ENCODE measurements at places on chromosomes 1 and 21.

GRCh38 chr1:32801096-32801715 is 16.0 kb downstream of the YARS1 start:
- peak; percentile 48 for DNase-seq

GRCh38 chr1:30654188-30654587 is 69.2 kb downstream of the MATN1 start:
- no peak for DNase-seq

DNA sequence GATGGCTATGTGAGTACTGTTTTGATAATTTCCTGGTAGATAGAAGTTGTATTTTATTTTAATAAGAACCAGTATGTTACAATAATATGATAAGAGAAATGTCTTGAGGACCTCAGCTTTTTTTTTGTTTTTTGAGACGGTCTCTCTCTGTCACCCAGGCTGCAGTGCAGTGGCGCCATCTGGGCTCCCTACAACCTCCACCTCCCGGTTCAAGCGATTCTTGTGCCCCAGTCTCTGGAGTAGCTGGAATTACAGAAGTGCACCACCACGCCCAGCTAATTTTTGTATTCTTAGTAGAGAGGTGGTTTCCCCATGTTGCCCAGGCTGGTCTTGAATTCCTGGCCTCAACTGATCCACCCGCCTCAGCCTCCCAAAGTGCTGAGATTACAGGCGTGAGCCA is 968.1 kb upstream of the ADGRL4 start:
- no peak for DNase-seq

GRCh38 chr1:192005976-192006375 is 152.3 kb upstream of the RGS18 start:
- DNase-seq: no peak

DNA sequence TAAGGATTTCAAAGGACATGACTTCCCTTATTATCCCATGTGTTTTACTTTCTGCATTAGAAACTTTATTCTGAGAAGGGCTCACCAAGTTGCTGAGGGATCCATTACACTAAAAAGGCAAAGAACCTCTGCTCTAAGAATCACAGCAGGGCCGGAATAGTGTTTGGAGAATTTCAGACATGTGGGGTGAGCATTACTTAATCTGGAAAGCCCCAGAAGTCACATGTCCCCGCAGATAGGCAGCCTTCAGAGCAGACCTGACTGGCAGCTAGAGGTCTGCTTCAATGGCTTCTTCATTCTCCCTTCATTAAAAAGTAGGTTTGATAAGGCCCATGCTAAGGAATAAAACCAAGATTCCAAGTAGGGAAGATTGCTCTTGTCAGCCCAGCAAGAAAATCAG is 52.6 kb upstream of the RBM15 start:
- no peak for DNase-seq

- no peak for DNase-seq
Observed at GRCh38 chr1:23989263-23989662, 9.1 kb upstream of the SRSF10 start.

DNA sequence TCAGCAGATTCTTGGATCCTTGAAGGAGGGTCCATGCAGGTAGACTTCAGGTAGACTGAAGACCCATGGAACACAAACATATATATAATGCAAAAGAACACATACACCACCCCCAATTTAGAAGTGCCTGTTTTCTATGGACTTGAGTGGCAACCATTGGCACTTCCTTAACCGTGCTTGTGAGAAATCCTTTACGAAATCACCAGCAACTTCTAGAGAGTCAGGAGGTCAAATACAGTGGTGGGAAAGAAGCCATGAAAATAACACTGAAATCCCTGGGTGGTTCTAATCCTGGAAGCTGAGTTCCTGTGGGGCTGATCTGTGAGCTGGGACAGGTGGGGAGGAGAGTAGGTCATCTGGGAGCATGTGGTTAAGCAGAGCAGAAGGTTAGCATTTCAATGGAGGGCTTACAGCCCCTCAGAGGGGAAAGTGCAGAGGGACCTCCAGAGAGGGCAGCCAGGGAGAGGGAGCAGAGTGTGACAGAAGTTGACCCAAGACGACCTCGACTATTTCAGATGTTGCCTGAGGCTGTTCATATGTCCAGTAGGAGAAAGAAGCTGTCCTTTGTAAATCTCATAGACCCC is 13.0 kb upstream of the IL10 start:
- no peak for DNase-seq

GRCh38 chr1:190633488-190633887 is 155.8 kb upstream of the BRINP3 start:
- no peak for DNase-seq

DNA sequence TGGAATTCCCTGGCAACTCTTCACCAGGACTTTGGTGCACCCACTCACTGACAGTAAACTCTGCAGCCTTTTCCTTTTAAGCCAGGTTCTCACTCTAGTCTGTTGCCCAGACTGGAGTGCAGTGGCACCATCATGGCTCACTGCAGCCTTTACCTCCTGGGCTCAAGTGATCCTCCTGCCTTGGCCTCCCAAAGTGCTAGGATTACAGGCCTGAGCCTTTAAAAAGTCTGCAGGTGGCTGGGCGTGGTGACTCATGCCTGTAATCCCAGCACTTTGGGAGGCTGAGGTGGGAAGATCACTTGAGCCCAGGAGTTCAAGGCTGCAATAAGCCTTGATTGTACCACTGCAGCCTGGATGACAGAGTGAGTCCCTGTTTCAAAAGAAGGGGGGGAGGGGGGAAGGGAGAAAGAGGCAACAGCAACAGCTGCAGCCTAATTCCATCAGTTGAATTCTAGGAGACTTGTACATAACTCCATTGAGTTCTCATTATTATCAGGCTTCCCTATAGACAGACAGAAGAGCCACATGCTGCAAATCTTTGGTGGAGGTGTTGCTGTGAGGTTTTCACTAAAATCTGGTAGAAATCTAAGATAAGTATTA is 8.1 kb upstream of the HNRNPR start:
- DNase-seq: no peak

- DNase-seq: no peak
Observed at GRCh38 chr21:45408801-45409261, 3.9 kb downstream of the COL18A1 start.

DNA sequence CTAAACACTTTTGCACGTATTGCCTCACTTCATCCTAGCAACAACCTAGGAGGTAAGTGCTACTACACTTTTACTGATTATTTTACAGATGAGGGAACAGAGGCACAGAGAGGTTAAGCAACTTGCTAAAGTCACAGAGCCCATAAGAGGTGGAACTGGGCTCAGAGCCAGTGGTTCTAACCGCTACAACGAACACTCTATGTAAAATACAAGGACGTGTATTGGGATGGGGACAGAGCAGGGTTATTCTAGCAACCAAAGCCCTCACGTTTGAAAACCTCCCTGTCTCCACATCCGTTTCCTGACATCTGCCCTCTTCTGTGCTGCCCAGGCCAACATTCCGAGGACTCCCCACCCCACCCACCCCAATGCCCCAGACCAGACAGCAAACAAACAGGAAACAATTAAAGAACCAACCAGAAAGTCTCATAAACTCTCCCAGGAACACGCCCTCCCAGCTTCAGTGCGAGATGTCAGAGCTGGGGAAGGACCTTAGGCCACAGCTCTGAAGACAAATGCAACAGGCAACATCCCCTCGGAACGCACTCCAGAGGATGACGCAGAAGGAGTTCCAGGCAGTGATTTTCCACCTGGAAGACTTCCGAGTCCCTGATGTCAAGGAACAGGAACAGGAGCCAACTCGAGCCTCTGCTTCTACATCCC is 41.1 kb downstream of the GLIS1 start:
- DNase-seq: no peak

- no peak for DNase-seq
Observed at GRCh38 chr1:38671221-38671620, 188.4 kb downstream of the RRAGC start.

DNA sequence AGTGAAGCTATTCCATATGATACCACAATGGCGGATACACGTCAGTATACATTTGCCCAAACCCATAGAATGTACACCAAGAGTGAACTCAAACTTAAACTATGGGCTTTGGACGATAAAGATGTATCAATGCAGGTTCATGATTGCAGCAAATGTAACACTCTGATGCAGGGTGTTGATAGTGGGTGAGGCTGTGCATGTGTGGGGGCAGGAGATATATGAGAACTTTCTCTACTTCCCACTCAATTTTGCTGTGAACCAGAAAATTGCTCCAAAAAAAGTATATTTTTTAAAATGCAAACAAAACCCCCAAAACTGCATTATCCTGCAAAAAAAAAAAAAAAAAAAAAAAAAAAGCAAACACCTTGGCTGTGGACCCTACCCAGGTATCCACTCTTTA is 3.4 kb downstream of the ATP1A2 start:
- no peak for DNase-seq

DNA sequence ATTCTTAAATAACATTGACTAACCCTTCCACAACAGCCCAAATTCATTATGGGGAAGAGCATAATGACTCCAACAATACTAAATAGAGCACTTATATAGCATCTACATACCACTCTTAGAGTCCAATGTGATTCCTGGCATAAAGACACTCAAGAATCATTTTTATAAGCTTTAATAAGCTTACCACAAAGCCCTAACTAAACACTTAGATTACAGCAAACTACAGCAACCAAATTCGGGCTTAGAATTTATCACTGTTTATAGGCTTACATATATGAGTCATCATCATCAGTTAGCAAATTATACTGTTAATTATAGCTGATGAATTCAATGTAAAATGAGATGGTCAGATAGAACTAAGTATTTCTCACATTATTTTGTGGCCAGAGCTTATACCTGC is 7.3 kb downstream of the SCYL3 start:
- no peak for DNase-seq
